ENCODE measurements at places on chromosomes 7 and 10. TPM values are rescaled to one million over a fixed set of nuclear protein-coding genes. Genes with fewer than 3 reads are reported as not detected.

DNA sequence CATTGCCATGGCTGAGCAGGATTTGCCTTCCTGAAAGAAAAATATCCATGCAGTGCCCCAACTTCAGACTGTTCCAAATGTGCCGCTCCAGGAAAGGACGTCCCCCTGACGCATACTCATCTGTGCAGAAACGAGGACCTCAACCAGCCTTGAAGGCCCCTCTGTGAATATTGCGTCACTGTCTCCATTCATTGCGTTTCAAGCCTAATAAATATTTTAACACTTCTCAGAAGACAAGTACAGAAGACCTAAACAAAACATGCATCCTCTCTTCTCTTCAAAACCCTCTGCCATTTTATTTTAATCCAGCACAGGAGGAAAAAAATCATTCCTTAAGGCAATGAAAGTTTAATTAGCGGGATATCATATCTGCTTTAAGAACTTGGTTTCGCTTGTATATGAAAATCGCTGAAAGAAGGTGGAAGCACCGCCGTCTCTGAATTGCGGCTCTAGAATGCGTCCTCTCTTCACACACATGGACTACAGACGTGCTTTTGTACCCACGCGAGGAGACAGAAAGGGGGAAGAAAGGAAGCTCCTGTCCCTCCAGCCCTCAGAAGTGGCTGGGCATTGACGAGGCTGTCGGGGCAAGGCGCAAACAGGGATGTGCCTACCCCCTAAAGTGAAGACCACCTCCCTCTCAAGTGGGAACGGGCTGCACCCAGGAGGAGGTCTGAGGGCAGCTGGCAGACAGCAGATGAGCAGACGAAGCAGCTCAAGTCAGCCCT is 36.8 kb downstream of the RGS10 start:
- DNase-seq: no peak

GRCh38 chr10:107548301-107548700 is 383.8 kb upstream of the SORCS1 start:
- no peak for DNase-seq

- no peak for DNase-seq
Observed at GRCh38 chr10:83965473-83965872, 173.8 kb upstream of the GHITM start.

DNA sequence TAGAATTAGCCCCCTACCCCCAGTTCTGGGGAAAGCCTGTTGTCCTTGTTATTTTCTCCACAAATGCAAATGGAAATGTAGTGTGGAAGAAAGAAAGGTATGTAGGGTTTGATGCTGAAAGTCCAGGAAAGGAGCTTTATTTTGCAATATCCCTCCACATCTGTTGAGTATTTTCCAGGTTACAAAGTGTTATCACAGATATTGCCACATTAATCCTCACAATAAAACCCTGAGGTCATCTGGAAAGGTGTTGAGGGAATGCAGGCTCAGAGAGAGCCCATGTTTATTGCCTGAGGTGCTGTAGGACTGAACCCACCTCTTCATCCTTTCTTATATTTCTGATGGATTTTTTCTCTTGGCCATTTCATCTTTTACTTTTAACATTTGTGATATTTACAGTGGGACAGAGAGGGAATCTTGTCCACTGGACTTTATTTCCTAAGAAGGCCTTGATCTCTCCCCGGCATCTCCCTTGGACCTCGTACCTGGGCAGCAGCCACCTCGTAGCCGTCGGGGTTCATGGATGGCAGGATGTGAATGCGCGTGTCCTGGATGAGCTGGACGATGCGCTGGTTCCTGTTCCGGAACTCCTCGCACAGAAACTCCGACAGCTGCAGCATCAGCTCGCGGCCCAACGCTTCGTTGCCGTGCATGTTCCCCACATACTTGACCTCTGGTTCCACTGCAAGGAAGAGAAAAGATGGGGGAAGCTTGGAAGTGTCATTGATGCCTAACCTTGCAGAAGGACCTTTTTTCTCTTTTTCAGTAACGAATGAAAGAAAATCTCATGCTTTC is 6.0 kb downstream of the CPN1 start:
- DNase-seq: no peak

GRCh38 chr10:51257511-51258248 is 183.4 kb downstream of the PRKG1 start:
- no peak for DNase-seq

DNA sequence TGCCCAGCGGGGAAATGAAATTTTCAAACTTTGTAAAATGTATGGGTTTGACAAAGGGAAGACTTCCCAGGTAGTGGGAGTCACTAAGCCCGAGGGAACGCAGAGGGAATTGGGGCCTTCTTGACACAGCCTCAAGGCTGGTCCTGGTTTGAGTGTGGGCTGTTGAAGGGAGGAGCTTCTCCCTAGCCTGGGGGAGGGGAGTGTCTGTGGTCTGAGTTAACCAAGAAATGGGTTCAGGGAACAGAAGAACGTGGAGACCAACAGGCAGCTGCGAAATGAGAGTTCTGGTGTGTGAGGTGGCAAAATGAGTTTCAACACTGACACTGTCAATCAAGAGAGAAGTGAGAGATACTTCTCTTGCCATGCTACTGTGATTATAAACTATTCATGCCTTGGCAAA is 32.7 kb upstream of the BAMBI start:
- no peak for DNase-seq

DNA sequence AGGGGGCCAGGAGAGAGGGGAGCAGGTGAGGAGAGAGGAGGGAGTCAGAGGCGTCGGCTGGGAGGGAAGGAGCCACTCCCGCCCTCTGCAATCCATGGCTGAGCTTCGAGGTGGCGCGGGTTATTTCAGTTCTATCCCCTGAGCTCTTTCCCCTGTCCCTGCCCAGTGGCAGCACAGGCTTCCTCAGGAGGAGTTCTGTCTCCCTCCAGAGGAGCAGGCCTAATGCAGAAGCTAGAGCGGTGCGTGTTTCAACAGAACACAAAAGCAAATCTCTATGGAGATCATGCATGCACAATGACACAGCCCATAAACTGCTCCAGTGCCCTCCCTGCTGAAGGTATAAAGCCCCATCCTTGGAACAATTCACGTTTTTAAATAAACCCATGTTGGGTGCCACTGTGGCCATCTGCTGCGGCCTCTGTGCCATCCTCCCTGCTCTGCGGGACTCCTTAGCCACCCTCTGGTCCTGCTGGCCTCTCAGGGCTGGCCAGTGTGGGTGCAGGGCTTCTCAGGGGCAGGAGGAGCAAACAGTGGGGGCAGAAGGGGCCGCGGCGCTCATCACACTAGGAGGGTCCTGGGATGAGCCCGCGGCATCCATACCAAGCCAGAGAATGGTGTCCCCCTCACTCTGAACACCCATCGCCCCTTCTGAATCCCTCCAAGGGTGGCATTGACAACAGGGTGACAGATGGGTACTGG is 192.6 kb upstream of the LYZL2 start:
- peak; percentile 56 for DNase-seq

GRCh38 chr7:119761776-119762175 is 511.2 kb upstream of the KCND2 start:
- DNase-seq: no peak

Gene CALD1
- polyA plus RNA-seq: 190 TPM

Gene RP9
- 23.2 TPM for polyA plus RNA-seq

Gene NEURL1
- polyA plus RNA-seq: 32.7 TPM
